ENCODE measurements at places on chromosomes 6 and 20.

DNA sequence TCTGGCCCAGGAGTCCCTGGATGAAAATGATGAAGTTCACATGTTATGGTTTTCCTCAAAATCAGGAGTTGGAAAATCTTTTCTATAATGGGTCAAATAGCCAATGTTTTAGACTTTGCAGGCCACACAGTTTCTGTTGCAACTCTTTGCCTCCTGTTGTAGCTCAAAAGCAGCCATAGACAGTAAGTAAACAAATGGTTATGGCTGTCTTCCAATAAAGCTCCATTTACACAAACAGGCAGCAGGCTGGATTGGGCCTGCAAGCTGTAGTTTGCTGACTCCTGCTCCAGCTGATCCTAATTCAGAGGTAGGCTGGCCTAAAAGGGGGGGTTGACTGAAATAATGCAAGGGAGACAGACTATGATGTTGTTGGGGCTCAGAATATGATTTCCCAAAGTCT is 33.0 kb downstream of the METTL24 start:
- no peak for DNase-seq

GRCh38 chr6:122758927-122759334 is 20.6 kb upstream of the FABP7 start:
- DNase-seq: peak; percentile 93

DNA sequence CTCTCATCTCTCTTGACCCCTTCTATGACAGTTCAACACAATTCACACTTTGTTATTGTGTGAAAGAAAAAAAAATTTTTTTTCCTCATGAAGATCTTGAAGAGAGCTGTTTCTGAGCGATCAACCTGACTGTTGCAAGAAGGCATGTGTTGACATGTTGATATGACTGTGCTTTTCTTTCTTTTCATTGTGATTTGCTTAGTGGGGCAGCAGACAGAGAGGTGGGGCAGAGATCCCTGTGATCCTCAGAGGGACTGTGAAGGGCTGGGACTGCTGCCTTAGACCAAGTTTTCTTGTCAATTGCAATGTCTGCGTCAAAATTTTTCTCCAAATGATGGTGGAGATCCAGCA is 70.8 kb upstream of the IYD start:
- DNase-seq: peak; percentile 3

DNA sequence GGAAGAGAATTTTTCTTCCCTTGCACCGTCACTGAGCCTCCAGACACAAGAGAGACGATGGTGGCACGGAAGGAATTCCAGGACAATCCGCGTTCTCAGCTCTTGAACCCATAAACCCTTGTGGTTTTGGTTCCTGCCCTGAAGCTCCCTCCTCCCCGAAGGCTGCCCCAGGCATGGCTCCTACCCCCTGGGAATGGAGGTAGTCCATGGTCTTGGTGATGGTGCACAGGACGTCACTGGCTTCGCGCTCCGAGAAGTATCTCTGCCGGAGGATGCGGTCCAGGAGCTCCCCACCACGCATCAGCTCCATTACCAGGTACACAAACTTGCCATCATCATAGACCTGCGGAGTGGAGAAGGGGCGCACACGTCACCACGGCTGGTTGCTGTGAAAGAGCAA is 47.5 kb upstream of the MPC1 start:
- DNase-seq: no peak

- DNase-seq: no peak
Observed at GRCh38 chr6:31643818-31644454, 8.5 kb downstream of the BAG6 start.

- no peak for DNase-seq
Observed at GRCh38 chr6:47435254-47435612, 42.4 kb upstream of the CD2AP start.

GRCh38 chr6:40706178-40706577 is 119.0 kb upstream of the LRFN2 start:
- no peak for DNase-seq

- peak; percentile 19 for DNase-seq
Observed at GRCh38 chr6:160088069-160088783, 33.4 kb upstream of the SLC22A1 start.

GRCh38 chr20:5829241-5829809 is 79.1 kb downstream of the SHLD1 start:
- no peak for DNase-seq

GRCh38 chr6:55874316-55874715 is 1.1 kb downstream of the BMP5 start:
- DNase-seq: no peak

DNA sequence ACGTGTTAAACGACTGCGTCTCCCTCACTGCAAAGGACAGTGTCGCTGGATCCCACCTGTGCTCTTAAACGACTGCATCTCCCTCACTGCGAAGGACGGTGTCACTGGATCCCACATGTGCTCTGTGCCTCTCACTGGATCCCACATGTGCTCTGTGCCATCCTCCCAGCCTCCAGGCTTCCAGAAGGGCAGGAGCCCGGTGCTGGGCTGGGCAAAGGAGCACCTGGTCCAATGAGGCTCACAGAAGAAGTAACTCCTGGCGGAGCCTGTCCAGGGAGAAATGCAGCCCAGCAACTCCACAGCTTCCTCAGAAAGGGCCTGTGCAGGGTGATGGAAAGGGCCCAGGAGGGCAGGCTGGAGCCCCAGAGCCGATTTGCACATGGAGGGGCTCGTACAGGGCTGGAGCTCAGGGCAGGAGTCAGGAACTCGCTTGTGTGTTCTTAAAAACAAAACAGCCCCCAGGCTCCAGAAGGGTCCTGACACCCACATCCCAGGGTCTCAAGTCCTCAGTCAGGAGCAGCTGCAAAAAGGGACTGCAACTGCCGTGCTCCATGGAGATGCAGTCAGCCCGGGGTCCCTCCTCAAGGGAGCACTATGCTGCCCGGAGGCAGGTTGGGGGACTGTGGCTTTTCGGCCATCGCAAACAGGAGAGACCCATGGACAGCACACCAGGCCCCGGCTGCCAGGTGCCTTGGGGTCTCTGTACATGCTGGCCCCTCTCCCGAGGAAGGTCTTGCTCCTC is 52.7 kb downstream of the DLL1 start:
- DNase-seq: no peak

DNA sequence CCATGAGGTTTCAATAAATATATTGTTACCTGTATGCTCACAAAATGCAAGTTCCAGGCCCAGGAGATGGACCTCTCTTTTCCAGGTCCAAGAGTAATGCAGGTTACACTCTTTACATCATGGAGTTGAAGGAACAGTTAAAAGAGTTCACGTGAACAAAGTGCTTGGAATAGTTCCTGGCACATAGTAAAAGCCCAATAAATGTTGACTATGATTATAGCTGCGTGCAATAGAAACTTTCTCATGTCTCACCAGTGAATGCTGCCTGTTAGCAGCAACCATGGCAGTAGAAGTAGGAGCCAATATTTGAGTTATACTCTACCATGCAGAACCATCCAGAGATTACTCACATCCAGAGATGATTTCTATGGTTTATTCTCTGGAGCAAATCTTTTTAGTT is 707.5 kb downstream of the DHX35 start:
- DNase-seq: no peak

GRCh38 chr6:8549074-8549790 is 113.9 kb upstream of the SLC35B3 start:
- DNase-seq: no peak

GRCh38 chr6:32941214-32941768 is 463 bp upstream of the HLA-DMB start:
- DNase-seq: peak; percentile 53

- no peak for DNase-seq
Observed at GRCh38 chr6:24643920-24644319, 2.1 kb downstream of the KIAA0319 start.

GRCh38 chr6:16762268-16762549 is 949 bp upstream of the ATXN1 start:
- DNase-seq: no peak

DNA sequence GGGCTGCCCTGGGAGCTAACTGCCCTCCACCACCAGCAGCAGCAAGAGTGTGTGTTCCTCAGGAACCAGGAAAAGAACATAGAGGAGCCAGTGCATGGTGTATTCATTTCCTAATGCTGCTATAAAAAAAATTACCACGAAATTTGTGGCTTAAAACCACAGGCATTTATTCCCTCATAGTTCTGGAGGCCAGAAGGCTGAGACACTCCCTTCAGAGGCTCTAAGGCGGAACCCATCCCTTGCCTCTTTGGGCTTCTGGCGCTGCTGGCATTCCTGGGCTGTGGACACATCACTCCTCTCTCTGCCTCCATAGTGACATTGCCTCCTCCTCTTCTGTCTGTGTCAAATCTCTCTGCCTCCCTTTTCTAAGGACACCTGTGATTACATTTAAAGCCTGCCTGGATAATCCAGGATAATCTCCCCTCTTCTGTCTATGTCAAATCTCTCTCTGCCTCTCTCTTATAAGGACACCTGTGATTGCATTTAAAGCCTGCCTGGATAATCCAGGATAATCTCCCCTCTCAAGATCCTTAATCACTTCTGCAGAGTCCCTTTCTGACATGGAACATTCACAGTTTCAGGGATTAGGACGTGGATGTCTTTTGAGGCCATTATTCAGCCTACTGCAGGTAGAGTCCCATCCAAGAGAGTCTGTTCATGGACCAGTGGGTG is 54.7 kb downstream of the NDUFAF5 start:
- DNase-seq: no peak

GRCh38 chr6:45864651-45865050 is 151.0 kb downstream of the CLIC5 start:
- no peak for DNase-seq

DNA sequence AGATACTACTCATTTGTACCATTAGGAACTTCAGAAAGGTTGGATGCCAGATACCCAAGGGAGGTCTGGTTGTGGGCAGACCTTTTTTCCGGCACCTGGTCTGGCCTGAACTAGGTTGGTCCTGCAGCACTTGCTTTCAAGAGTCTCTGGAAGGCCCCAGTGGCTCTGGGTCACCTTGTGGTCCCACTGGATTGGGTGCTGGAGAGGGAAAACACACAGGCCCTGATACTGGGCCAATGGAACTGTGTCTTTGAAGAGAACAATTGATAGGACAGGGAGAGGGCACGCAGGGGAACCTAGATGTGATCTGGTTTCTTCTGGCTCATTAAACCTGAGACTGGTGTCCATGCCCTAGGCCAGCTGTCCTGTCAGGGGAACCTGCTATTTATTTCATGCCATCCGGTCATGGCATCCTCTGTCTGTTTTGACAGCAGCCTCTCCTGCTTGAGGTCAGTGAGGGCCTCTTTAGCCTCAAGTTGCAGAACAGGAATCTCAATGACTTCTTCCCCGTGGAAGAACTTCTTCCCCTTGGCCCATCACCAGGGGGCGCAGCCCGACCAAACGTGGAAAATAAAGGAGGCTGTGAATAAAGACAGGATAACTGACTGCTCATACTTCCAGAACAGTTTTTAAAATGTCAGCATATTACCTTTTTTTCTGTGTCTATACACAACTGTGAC is 25.0 kb downstream of the TAF8 start:
- DNase-seq: peak; percentile 55

- no peak for DNase-seq
Observed at GRCh38 chr20:63176034-63176426, 39.9 kb downstream of the YTHDF1 start.

DNA sequence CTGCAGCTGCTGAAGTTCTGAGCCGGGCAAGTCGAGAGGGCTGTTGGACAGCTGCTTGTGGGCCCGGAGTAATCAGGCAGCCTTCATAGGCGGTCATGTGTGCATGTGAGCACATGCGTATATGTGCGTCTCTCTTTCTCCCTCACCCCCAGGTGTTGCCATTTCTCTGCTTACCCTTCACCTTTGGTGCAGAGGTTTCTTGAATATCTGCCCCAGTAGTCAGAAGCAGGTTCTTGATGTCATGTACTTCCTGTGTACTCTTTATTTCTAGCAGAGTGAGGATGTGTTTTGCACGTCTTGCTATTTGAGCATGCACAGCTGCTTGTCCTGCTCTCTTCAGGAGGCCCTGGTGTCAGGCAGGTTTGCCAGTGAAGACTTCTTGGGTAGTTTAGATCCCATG is 21.2 kb upstream of the MAPK13 start:
- no peak for DNase-seq

- no peak for DNase-seq
Observed at GRCh38 chr6:45812922-45813321, 202.7 kb downstream of the CLIC5 start.

DNA sequence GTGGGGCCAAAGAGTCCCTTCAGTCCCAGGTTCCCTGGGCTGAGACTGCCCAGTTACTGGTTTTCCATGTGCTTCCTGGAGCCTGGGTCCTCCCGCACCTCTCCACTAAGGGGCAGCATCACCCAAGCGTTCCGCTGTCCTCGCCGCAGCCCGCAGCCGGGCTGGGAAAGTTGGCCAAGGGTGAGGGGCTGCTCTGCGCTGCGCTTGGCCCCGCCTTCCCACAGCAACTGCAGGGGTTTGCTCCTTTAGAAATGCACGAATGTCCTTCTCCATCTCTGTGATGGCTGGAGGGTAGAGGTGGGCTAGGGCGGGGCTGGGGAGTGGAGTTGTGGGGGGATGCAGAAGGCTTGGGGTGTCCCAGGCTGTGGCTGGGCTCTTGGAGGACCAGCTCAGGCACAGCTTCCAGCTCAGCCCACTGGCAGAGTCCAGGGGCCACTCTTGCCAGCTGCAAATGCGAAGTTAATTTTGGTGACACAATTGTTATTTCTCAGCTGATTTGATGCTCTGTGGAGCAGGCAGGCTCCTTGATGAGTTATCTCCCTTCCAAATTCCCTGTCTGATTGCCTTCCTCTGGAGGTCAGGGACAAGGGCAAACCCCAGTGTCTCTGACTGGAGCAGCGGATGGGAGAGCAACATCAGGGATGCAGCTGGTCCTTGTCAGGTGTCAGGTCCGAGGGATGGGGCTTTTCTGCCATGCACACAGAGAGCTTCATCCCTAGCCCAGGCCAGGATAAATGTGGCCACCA is 63.2 kb downstream of the NOL4L start:
- DNase-seq: peak; percentile 61

DNA sequence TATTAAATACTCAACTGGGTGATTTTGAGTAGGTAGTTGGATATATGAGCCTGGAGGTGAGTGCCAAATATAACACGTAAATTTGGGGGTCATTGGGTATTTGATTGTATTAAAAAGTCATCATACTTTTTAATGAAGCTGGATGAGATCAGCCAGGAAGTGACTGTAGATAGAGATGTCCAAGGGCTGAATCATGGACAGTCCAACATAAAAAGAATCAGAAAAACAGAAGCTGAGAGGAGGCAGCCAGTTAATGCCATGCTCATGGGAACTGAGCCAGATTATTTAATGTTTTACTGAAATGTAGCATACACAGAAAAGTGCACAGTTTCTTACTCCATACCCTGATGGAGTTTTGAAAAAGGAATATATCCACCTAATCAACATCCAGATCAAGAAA is 435.5 kb upstream of the PLCB4 start:
- no peak for DNase-seq

DNA sequence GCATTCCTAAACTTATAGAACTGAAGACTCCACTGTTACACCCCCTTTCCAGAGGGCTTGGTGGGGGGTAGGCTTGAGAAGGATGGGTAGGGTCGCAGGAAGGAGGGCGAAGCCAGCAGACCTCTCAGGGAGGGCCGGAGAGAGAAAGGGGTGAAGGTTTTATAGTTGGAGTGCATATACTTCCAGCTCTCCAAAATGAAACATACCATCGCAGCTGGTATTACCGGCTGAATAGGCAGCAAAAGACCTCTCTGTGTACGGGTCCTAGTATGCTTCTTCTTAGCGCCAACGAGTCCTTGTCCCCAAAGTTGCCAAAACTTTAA is 1.0 kb upstream of the VGLL2 start:
- no peak for DNase-seq

GRCh38 chr6:52423971-52424381 is 3.8 kb downstream of the EFHC1 start:
- no peak for DNase-seq

GRCh38 chr6:118277631-118278030 is 270.5 kb upstream of the PLN start:
- DNase-seq: no peak
